ENCODE measurements at places on chromosomes 16 and 17.

DNA sequence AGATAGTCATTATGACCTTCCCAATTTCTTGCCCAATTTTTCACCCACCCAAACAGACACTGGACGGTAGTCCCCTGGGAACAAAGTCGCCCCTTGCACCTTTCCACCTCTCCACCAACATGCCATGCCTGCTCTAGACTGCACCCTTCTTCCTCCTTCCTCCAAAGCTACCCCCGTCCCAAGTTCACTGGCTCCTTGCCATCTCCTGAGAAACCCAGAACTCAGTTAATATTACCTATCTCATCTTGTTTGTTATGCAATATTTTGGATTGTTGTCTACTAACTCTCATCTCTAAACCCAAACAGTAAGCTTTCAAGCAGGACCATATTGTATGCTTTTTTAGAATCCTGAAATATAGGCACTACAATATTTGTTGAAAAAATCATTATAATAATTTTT lies 63.3 kb downstream of the USP31 start:
- no peak for DNase-seq

DNA sequence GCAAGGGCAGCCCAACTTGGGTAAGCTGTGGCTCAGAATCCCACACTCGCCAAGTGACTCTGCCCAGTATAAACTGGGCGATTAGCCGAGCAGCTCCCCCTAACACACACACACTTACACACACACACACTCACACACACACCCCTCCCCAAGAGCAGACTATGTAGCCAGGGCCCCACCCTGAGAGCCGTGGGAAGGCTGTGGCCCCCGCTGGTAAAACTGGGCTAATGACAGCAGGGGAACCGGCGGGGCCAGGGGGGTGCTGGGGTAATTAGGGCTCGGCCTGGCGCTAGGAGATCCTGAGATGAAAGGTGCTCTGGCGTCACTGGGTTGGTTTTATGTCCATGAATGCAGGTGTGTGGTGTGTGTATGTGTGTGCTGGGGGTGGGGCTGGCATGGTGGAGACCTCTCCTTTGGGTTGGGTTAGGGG lies 1.1 kb upstream of the THRA start:
- DNase-seq: no peak

- DNase-seq: no peak
These were observed 1.9 kb downstream of the SBK1 start for GRCh38 chr16:28294201-28294600.

GRCh38 chr17:68446626-68447041 lies 10.7 kb downstream of the WIPI1 start:
- no peak for DNase-seq

DNA sequence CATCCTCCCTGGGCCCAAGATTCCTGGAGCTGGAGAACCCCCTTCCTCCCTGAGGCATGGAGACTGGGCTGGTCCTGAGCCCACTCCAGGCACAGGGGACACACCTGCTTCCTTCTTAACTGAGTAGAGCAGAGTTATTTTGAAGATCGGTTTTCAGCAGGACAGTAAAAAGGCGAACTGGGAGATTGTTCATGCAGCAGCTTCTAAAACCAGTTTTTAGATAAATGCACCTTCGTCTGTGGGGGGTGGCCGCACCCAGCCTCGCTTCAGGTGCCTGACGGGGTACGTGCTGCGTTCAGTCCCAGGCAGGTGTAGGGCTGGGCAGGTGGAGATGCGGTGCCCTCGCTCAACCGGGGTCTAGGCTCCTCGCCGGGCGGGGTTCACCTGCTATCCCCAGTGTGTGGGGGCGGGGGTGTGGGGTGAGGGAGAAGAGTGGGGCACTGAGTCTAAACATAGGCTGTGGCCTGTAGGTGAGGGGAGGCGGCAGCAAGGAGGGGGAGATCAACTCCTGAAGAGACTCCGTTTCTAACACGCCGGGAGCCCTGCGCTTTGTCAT lies 69.5 kb downstream of the JPH3 start:
- no peak for DNase-seq

DNA sequence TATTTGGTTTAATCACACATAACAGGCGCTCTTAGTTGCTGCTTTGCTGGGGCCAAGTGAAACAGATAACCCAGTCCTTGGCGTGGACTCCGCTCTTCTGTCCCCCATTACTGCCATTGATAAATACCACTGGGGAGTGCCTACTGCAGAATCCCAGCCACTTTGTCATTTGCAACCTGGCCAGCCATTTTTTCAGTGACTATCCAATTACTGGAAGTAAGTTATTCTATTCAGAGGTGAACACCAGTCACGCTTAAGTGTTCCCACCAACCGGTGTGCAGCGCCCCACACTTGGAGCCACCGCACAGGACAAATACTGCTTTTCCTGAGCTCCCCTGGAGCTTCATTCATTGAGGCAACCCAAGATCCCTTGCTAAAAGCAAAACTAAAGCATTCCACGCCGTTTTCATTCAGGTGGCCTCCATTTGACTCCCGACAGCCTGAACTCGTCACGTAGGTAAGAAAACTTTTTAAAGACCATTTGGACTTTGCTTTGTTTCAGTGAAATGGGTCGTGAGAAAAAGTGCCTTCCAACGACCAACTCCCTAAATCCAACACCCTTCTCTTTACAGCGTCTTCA lies 1.8 kb downstream of the USP7 start:
- DNase-seq: no peak

DNA sequence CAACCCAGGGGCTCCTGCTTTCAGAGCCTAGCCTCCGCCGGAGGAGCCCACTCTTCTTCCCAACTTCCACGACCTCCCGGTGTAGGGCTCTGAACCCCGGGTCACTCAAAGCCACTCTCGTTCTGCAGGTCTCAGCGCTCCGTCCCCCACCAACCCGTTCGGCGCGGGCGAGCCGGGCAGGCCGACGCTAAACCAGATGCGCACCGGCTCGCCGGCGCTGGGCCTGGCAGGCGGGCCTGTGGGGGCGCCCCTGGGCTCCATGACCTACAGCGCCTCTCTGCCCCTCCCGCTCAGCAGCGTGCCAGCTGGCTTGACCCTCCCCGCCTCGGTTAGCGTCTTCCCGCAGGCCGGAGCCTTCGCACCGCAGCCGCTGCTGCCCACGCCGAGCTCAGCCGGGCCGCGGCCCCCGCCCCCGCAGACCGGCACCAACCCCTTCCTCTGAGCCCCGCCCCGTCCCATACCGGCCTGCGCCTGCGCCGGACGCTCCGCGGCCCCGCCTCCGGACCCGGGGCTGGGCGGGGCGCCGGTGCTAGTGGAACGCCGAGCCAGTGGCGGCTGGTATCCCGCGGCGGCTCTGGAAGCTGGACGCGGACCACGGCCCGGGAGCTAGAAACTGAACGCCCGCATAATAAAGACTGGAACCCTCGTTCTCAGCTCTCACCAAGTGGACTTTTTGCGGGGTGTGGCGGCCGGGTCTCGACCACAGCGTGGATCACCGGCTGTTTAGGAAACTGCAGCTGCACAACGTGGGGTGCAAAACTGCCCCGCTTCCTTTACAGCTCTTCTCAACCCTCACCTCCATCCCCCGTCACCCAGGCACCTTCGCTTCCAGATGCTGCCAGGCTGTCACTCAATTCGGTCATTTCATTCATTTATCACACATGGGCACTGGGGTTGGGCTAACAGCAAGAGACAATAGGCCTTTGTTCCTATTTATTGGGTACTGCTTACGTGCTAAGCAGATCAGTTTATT lies 5.0 kb upstream of the SPATA20 start:
- DNase-seq: peak; percentile 84

DNA sequence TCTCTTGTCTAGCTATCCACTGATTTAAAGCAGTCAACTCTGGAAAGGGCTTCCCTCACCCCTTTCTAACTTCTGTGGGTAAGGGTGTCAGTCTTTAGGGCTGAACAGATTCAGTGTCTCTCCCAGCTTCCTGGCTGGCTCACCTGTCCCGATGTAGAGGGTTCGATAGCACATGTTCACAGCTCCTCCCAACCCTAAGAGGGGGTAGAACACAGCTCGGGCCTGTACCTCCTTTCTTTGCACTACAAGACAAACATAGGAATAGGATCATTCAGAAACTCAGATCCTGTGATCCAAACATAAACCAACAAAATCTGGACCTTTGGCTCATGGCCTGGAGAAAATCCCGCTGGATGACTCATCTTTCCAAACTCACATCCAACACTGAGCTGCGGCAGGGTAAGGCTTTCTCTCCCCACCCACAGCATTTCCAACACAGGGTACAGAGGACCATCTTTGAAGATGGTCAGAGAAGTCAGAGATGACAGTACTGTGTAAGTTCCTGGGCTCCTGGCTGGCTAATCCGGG lies 5.8 kb upstream of the DHRS13 start:
- no peak for DNase-seq

GRCh38 chr17:289409-289808 lies 63.2 kb downstream of the RPH3AL start:
- no peak for DNase-seq

DNA sequence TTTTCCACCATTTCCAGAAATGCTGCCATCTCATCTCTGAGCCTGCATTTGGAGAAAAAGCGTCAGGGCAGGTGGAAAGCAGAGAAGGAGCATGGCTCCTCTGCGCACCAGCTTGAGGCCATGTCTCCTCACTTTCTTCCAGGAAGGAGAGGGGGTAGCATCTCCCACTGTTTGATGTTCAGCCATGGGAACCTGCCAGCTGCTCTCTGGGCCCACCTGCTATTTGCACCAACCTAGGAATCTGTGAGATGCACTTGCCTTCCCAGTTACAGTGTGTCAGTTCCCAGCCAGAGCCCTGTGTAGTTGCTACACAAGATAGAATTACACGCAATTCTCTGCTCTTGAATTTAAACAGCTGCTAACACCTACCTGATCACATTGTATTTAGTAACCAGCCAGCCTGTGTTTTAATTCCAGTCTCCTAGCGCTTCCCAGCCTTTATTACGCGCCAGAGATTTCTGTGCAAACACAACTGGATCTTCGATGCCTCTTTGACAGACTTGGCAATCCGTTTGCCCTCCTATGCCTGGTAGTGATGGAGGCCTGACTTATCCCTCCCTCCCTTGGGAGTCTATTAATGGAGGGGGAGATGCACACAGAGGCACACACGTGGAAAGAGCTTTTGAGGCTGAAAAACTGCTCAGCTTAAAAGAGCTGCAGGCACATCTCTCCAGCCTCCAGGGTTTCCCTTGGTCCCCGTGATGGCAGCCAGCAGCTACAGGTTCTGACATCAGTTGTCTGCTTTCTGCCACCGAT lies 98.1 kb upstream of the SEC14L1 start:
- no peak for DNase-seq

- DNase-seq: no peak
These were observed 223.5 kb downstream of the CYB561 start for GRCh38 chr17:63222655-63223054.

DNA sequence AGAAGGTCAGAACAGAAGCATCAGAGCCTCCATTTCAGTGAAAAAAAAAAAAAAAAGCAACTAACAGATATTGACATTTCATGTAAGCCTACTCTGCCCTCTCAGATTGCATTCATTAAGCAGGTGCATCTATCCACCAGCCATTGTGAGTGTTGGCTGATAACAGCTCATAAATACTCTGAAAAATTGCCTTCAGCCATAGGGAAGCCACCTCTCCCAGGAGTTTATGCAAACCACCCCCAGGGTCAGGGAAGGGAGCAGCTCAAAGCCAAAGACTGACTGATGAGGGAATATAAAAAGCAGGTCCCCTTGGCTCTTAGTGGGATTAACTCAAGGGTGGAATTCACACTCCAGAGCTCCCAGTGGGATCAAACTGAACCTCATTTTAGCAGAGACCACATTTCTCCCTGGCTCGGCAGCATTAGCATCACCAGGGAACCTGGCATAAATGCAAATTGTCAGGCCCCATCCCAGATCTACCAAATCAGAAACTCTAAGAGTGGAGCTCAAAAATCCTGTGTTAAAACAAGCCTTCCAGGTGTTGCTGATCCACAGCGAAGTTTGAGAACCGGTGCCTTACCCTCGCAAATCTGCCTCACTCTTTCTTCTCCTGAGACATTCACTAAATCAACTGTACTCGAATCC lies 14.2 kb downstream of the APOH start:
- no peak for DNase-seq

- DNase-seq: peak; percentile 16
These were observed 19.1 kb downstream of the GPR142 start for GRCh38 chr17:74386386-74386785.

DNA sequence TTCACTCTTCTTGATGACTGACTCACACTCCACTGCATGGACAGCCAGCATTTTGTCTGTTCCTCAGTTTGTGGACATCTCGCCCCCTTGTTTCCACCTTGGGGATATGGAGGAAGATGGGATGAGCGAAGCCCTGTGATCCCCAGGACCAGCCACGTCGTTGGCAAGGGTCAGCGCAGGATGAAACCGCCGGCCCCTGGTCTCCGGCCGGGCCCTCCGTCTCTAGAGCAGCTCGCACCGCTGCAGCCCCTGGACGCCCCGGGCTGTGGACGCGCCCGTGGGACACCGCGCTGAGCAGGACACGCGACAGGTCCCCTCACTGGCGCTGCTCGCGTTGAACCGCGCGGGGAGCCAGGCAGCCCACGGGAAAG lies 604 bp upstream of the ZC3H18 start:
- DNase-seq: no peak

- no peak for DNase-seq
These were observed 238.4 kb upstream of the AXIN2 start for GRCh38 chr17:65799869-65800268.

GRCh38 chr17:48555258-48556228 lies 10.6 kb upstream of the HOXB2 start:
- DNase-seq: no peak

- no peak for DNase-seq
These were observed 115.7 kb downstream of the MRTFB start for GRCh38 chr16:14186795-14187221.

DNA sequence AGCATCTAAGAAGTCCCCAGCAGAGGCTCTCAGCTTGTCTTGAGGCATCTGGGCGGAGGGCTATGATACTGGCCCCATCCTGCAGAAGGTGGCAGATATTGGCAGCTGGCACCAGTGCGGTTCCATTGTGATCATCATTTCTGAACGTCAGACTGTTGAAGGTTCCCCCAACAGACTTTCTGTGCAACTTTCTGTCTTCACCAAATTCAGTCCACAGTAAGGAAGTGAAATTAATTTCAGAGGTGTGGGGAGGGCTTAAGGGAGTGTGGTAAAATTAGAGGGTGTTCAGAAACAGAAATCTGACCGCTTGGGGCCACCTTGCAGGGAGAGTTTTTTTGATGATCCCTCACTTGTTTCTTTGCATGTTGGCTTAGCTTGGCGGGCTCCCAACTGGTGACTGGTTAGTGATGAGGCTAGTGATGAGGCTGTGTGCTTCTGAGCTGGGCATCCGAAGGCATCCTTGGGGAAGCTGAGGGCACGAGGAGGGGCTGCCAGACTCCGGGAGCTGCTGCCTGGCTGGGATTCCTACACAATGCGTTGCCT lies at the start of gene CIITA:
Gene CIITA, plus strand, starts transcription at position 404 of the 543 bp plus-strand sequence. Its CDS starts 129 bp downstream, at position 533.
- peak; percentile 61 for DNase-seq

- DNase-seq: no peak
These were observed 14.7 kb downstream of the C1QTNF1 start for GRCh38 chr17:79038545-79039135.

GRCh38 chr17:16037636-16038035 lies 38.0 kb downstream of the TTC19 start:
- no peak for DNase-seq

DNA sequence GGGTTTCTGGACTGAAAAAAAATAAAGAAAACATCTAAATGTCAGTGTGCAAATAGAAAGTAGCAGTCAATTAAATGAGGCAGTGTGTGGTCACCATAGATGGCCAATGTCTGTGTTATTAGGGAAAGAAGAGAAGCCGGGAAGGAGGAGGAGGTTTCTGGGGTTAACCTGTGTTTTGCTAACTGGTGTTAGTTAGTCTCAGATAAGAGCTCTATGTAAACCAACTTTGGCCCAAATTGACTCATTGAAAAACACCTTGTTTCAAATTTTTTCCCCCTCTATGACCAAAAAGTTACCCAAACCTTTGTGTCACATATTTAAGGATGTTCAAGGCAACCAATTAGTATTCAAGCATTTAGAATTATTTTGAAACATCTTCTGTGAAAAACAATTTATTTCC lies 530.9 kb downstream of the MAF start:
- DNase-seq: no peak

GRCh38 chr16:87062569-87063442 lies 254.4 kb downstream of the C16orf95 start:
- DNase-seq: peak; percentile 9

All from hippocampal formation (tissue), 2 donors.